Activated CD8-positive, alpha-beta memory T cell treated with anti-CD3 and anti-CD28 coated beads for 48 hours (primary cell): ENCODE measurements at places on chromosomes 7 and 10.

- no peak for DNase-seq
Observed at GRCh38 chr7:18798088-18798906, 302.7 kb downstream of the HDAC9 start.

DNA sequence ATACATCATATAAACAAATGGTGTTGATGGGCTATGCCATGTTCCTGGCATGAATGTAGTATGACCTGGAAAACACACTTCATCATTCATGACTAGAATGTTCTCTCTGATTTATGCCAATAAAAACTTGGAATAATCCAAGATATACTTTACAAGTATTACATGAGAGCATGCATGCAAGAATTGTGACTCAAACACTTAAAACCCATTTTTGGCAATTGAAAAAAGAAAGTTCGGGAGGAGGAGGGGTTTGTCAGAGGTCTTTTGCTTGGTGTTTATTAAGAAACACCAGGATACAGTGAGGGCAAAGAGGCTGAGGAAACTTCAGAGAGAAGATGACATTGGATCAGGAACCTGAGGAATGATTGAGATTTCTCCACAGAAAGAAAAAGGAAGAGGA is 10.2 kb upstream of the CUL1 start:
- no peak for DNase-seq

- no peak for DNase-seq
Observed at GRCh38 chr10:98790817-98791216, 344.1 kb upstream of the HPS1 start.

DNA sequence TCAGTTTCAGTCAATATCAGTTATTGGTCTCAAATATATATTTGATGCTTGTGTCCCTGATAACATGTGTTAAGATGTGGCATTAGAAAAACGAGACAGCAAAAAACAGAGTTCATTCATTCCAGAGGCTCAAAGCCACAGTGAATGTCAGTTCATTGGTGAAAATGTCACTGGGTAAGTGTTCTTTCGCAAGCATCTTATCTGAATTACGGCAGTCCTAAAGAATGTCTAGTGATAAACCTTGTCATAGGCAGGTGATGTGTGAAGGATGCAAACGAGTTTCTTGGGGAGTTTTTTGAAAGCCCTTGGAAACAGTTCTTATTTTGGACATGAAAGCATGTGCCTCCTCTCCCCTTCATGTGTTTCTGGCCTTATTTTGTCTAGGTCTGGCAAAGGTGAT is 45.9 kb upstream of the RELN start:
- no peak for DNase-seq

DNA sequence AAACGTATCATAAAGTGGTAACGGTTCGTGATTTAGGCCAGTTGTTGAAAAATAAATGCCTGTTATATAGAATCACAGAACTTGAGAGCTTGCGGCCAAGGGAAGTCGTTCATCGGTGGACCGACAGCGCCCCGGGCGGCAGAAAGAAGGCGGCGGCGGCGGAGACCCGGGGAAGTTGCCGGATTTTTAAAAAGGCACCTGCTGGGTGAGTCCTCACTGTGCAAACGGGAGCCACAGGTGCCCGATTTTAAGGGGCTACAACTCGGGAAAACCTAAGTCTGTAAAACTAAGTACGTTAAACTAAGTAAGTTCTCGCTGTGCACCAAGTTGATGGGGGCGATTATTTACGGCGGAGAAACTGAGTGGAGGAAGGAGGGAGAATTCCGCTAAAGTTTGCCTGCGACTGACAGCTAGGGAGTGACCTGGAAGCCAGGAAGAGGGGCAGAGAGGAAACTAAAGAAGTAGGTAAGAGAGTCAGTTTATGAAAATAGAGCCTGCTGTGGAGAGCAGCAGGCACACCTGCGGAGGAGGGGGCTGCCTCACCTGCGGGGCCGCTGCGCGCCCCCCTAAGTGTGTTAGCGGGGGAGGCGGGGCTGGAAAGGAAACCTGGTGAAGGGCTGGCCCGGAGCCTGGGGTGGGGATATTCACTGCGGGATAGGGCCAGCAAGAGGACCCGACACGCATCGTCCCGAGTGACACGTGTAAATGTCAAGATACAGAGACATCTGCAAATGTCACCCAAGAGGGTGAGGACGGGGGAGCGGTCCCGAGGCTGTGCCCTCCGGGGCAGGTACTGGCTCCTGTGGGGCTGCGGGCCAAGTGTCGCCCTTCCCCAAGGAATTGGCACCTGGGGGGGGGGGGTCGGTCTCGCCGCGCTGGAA is 996 bp downstream of the ADAM12 start:
- no peak for DNase-seq

DNA sequence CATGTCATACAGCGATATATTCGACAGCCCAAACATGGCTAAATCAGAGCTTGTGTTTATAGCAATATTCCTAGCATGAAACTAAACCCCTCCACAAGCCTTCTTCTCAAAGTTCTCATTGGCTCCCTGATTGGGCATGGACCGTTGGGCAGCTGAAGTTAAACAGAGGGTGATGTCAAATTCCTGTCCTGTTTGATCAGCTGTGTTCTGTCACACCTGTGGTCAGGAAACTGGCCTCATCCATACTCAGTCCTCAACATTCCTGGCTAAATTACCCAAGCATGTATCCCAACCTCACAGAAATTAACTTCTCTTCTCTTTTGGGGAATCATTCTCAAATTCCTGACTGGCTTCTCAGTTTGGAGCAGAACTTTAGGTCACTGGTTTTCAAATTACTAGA is 107.9 kb downstream of the ODAD2 start:
- DNase-seq, result no peak

GRCh38 chr7:85802211-85802610 is 615.4 kb upstream of the SEMA3D start:
- DNase-seq, result no peak

- DNase-seq, result no peak
Observed at GRCh38 chr10:60820093-60820754, 41.9 kb downstream of the CDK1 start.

DNA sequence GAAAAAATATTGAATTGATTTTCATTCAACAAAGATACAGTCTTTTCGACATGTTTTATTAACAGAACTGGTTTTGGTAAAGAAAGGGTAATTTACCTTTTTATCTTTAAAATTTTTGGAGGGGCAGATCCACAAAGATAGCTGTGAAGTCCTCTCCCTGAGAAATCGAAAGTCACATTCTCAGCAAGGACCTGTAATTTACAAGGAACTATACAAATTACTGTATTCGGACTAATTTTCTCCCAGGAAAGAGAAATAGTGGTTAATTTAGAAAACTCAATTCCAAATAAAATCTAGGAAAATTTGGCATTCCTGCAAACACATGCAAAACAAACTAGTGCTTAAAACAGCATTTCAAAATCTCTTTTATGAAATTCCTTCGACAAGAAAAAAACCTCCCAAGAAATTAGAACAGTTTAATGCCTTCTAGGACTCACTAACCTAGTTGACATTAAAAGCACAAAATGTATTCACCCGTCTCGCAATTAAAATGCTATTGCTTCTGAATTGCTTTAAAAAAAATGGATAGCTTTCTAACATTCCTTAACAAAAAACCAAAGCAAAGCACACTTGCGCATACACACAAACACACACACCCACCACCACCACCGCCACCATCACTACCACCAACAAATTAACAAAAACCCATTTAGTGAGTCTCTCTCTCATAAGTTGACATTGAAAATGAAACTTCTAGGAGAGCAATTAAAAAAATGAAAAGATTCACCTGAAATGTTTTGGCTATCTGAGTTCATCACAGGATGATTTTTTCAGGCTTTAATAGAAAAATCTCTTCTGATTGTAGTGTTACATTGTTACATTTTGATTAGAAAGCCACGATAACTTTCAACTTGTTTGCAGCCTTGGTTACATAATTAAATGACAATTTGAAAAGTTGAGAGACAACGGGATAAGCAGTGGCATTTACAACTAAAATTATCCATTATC is 4.0 kb upstream of the NKX2-3 start:
- DNase-seq, result no peak

- DNase-seq, result no peak
Observed at GRCh38 chr7:96870185-96870584, 135.2 kb upstream of the DLX6 start.

DNA sequence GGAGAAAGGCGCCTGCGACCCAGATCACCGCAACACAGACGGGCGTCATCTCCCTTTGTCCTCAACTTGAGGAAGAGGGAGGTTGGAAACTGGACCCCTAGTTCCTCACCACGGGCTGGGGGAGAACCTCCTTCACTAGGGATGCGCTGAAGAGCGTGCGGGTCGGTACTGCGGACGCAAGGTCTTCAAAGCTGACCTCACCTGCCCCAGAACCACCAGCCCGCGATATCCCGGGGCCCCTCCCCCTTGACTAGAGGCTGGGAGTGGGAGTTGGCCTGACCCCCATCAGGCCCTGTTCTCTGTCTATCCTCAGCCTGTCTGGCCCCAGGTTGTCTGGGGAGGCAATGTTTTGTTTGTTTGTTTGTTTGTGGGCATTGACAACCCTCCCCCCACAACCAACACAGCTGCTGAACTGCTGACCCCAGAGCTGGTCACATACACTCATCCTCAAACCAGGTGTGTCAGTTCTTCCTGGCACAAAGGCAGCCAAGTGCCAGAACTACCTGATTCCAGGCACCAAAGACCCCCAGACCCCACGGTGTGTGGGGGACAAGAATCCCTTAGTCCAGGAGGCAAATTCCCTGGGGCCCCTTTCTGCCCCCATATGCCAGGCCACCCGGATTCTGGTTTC is 2.9 kb downstream of the NPM3 start:
- no peak for DNase-seq

- DNase-seq, result no peak
Observed at GRCh38 chr10:124875596-124875995, 66.3 kb upstream of the ZRANB1 start.

GRCh38 chr7:92632791-92633190 is 42.6 kb upstream of the FAM133B start:
- DNase-seq, result no peak

DNA sequence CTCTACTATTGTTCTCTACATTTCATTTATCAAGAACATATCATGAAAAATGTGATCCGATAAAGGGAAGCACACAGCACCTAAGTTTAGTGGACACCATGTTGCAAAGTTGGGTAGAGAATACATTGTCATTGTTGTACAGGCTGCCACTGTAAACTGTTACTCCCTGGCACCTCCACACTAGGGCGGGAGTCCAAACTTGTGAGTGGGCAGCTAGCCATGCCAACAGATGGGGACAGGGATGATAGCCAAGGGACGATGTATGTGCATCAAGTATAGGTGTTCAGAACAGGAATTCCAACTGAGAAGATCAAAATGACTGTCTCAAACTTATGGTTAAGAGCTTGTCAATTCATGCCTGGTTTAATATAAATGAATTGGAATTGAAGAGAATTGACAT is 31.1 kb upstream of the COMMD3 start:
- DNase-seq, result no peak

DNA sequence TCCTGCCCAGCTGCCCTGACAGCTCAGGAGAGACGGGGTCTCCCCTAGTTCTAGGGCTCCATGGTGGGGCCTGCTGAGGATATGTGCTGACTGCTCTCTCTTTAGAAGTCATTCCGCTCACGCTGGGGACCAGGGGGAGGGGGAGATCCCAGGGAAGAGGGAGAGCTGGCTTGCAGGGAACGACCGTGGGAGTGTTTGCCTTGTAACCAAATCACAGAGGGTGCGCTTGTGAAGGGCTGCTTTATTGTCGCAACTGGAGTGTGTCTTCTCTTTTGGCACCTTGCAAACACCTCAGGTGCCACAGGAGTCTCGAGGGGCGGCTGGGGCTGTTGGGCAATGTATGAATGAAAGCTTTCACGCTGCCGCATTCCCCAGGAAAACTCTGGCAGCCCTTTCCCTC is 531.3 kb upstream of the MKI67 start:
- no peak for DNase-seq

GRCh38 chr10:50467209-50467608 is 156.5 kb downstream of the SGMS1 start:
- no peak for DNase-seq

GRCh38 chr7:49775065-49775948 is 1.9 kb downstream of the VWC2 start:
- no peak for DNase-seq

- DNase-seq, result no peak
Observed at GRCh38 chr10:124864421-124865193, 63.0 kb downstream of the ABRAXAS2 start.

DNA sequence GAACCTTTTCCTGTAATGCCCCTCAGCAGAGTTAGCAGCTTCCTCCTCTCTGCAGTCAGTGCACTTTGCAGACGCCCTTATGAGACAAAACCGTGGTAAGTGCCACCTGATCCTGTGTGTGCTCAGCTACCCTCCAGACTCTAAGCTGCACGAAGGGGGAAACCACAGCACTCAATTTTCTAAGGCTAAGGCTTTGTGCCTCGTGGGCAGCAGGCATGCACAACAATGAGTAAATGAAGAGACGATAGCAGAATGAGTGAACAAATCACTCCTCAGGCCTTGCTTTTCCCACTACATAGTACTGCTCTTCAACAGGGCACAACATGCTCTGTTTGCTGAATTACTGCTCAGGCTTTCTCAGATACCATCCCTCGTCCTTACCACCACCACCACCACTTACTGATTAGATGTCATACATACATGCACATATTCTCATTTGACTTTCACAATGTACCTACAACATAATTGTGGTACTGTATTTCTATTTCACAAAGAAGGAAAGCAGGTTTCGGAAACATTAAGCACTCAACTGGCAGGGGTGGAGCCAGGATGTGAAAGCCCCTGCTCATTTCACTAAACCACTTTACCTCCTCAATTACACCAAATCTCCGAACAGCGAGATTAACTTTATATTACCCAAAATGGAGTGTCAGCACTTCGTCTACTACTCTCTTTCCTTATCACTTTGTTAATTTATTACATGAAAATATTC is 85.4 kb downstream of the ICA1 start:
- no peak for DNase-seq

DNA sequence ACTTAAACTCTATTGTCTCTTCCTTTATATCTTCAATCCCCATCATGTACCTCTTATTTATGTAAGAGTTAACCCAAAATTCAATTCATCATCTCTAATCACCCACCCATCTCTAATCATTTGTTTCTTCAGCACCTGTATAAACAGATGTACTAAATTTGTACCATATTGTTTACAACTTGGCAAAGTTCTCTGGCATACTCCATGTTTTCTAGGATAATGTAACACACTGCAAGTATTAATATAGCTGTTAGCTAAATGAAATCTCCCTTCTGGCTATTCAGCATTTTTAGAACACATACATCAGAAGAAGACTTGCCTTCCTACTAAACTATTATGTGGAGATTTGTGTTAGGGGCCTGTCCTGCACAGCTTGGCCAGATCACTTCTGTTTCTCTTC is 33.1 kb downstream of the MALSU1 start:
- DNase-seq, result no peak

DNA sequence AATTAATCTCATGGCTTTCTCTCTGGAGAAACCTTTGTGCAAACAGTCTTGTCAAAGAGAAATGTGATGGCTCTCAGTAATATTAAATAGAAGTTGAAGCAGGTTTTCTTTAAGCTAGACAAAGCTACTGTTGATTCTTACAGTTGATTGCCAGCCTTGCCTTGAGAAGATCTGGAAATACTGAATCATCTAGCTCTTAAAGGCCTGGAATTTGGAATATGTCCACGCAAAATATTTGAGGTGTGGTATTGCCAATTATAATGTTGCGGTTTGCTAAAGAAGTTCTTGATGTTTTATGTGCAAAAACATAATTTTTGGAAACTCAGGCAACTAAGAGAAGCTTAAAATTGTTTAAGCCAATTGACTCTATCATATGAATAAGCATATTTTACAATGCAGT is 371.9 kb downstream of the PHF14 start:
- DNase-seq, result no peak

- no peak for DNase-seq
Observed at GRCh38 chr7:14622559-14622958, 280.0 kb downstream of the DGKB start.
